ENCODE measurements at places on chromosomes 12 and 14.

GRCh38 chr12:40012711-40013110 lies 93.2 kb downstream of the SLC2A13 start:
- no peak for DNase-seq

DNA sequence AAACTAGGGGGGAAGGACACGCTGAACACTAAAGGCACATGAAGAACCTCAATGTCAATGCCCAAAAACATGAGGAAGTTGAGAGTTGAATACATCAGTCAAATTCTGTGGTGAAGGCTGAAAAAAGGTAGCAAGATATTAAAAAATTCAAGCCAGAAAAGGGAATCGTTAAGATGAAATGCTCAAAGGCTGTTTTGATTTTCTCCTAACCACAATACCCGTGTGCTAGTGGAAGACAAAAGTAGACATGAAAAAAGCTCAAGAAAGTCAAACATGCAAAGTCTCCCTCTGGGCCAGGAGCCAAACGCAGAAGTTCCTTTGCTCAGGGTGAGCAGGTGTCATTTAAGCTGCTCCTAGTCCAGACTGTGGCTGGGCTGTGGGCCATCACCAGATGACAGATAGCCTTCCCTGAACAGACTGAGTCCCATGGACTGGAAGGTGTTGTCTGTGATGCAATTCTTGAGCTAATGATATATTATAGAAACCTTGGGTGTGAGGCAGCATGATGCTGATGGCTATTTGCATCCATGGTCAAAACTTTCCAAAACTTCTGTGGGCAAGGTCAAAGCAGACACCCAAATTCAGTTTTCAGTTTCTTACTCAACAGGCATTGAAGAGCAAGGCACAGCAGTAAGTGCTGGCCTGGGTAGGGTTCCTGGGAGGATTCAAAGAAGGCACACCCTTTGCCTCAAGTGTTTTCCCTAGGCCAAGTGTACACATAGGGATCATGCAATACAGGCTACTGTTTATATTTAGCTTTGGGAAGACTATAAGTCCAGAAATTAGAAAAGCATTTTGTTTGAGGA lies 81.6 kb downstream of the MYRFL start:
- no peak for DNase-seq

DNA sequence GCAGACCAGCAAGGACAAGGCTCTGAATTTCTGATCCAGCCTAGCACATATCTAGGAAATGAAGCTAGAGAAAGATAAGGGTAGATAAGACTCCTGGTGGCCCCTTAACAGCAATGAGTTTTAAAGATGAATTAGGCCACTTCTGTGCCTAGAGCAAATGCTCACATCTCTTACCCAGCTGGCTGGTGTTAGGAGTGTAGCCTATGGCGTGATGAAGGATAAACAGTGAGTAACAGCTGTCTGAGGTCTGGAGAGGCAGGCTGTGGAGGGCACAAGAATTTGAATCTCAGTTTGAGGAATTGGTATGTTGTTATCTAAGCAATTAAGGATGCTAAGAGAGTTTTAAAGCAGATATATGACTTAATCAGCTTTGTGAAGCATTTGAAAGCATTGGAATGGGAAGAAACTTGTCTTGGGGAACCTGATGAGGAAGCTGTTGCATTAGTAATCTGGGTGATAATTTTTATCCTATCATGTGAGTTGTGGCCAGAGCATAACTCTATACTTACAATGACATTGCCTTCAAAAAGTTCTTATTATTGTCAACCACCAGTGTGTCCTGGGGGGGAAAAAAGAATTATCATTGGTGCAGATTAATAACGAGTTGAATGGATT lies 161.8 kb downstream of the SRGAP1 start:
- DNase-seq = no peak

DNA sequence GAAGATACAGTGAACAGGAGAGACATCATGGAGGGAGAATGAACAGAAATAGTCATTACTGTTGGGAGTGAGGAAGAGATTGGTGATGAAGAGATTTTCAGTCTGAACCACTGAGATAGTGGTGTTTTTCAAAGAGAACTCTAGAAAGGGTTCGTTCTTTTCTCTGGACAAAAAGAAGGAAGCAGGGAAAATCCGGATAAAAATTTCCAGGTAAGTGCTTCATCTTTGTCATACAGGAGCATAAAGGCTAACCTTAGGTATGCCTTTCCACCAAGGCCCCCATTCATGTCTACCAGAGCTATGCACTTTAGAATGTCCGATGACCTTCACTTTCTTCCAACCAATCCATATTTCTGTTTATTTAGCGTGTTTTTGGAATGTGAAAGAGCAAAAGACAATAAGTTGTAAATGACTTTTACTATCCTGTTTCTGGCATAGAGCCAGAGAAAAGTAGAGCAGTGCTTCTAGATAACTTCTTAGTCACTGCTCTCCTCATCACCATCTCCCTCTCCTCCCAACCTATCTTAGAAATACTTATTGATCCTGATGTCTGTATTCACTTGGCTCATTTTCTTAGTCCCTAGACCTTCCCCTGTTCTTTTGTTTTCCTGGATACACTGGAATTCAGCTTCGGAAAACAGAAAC lies 116.5 kb downstream of the TTC6 start:
- no peak for DNase-seq

- DNase-seq = no peak
Measured at GRCh38 chr12:100279607-100280244, 12.7 kb downstream of the SCYL2 start.

DNA sequence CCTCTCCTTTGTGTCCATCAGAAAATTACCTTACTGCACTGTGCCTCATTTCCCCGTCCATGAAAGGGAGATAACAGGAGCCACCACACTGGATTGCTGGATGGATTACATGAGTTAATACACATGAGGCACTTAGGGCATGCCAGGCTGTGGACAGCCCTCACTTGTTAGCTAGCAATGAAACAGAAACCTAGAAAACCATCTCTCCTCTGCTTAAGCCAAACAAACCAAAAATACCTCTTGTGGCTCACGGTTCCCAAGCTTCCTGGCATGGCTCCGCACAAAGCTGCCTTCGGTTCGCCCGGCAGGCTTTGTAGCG lies 660 bp upstream of the HCFC2 start:
- DNase-seq = no peak

DNA sequence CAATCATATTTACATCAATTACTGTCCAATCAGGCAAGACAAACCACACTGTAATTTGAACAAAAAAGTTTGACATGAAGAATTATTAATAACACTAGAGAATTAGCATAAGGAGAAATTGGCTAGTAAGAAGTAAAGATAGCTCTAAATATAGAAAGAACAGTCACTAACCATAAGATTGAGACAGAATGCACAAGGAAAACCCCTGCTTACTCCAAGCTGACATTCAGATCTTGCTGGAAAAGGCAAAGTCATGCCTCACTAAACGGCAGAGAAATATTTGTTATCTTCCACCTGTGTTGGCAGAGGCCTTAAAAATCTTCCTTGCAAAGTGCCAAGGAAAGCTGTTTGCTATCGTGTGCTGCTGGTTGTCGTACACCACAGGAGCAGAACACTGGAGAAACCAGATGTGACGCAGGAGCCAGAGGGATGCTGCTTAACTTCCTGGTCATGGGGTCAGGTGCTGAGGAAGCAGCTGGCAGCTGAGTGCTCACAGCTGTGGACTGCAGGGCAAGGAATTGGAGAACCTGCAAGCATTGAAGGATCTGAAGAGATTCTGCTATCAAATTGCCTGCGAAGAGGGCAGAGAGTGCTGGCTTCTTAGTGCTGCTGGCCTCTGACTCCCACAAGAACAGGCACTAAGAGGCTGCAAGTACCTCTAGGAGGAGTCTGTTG lies 1323.3 kb downstream of the LRFN5 start:
- no peak for DNase-seq

- DNase-seq = no peak
Measured at GRCh38 chr14:53183611-53184010, 30.5 kb upstream of the DDHD1 start.

DNA sequence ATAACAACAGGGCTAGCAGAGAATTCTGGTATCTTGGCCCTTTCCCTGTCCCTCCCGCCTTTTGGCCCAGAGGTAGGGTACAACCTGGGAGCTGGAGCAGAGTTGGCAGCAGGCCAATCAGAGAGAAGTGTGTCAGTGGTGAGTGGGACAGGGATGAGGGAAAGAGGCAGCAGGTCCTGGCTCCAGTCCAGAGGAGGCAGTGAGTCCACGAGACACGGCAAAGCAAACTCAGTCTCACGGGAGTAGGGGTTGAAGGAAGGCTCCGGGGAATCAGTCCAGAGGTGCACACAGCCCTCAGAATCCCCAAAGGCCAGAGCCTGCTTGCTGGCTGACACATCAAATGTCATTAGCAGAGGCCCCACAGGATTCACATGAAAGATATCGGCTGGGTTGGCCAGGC lies 7.3 kb downstream of the PAN2 start:
- no peak for DNase-seq

- DNase-seq = no peak
Measured at GRCh38 chr12:132700212-132700822, 10.3 kb upstream of the PGAM5 start.

DNA sequence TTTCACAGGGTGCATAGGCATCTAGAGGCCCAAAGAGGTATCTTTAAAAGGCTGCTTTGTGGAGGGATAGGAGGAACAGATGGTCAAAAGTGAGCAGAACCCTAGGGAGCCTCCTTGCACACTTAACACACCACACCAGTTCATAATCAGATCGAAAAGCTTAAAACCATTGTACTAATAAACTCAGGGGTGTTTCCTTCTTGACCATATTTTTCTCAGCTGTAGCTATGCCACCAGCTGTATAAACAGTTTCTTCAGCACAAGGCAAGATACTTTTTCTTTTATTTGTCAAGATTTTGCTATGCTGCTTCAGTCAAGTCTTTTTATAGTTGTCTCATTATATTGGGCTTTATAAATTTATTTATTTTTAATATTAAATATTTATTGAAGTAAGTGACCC lies 88.7 kb downstream of the RIC8B start:
- DNase-seq = no peak

DNA sequence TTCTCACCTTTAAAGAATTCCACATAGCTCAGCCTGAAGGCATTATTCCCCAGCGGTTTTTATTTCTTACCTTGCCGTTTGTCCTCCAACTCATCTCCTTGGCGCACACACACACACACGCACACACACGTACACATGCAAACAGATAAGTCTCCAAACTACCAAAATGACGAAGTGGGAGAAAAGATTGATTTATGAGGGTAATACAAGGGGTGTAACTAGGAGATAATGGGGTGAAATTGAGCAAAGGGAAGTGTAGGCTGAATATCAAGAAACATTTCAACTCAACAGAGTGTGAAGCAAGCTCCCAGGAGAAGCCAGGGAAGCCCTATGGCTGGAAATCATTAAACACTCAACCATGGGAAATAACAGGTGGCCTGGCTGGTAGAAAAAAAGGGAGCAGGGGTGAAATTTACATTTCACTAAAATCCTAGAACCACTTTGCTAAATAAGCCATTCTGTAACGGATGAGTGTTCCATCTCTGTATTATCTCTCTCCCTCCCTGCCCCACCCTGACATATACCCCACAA lies 41.0 kb downstream of the GRIN2B start:
- DNase-seq = no peak

DNA sequence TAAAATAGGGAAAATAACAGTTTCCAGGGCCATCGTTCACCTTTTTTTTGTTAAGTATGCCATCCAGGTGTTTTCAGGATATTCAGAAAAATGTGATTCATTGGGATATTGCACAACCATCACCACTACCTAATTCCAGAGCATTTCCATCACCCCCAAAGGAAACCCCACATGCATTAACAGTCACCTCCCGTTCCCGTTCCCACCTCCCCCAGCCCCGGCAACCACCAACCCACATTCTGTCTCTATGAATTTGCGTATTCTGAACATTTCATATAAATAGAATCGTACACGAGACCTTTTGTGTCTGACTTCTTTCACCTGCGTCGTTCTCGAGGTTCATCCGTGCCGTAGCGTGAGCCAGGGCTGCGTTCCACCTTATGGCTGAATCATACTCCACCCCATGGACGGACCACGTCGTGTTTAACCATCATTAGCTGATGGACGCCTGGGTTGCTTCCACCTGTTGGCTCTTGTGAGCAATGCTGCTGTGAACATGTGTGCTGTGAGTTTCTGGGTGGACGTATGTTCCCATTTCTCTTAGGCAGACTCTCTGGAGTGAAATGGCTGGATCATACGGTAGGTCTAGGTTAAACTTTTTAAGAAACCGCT lies 51.0 kb upstream of the NCOR2 start:
- no peak for DNase-seq

DNA sequence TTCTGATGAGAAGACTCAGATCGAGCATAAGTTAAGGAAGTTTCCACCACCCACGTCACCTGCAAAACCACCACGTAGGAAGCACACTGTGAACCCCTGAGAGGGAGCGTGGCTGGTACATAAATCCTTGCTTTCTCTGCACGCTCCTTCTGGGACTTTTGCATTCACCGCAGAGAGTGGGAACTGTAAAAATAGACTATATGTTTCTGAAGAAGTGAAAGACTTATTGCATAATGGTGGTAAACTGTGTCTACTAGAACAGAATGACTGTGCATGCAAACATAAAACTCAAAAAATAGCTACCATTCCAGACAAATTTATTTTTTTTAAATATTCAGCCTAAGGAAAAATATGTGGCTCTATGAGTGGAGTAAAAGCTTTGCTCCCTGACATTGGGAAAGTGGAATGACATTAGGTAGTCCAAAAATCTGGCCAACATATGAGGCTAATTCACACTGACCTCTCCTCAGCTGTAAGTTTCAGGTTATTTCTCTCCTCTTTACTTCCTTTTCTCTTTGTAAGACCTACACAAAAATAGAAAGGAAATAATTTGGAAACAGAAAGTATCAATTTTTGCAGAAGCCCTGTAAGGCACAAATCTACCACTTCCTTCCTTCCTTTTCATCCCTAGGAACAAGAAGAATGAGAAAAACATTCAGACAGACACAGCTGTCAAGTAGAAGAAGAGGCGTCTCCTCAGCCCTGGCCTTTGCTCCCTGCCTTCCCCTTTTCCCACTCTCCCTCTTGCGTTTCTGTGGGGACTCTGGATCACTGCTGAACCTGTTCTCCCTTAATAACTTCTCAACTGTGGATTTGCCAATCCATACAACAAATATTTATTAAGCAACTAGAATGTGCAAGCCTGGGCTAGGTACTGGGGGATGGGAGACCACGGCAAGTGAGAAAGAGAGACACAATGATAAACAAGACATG lies 264.3 kb upstream of the FOXN3 start:
- DNase-seq = no peak

- no peak for DNase-seq
Measured at GRCh38 chr12:64691227-64691794, 67.9 kb downstream of the GNS start.

DNA sequence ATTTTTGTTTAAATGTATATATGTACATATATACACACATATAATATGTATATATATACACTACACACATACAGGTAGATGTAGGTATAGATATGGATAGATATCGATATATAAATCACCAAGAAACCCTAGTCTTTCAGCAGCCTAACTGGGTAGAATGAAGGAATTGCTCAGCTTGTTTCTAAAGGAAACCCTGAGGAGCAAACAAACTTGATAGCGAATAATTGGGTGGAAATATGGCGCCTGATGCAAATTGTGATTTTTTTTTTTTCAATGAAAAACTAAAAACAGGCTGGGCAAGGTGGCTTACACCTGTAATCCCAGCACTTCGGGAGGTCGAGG lies 254 bp upstream of the CCDC177 start:
- DNase-seq = no peak
